ENCODE measurements at places on chromosomes 11 and 22. TPM values are rescaled to one million over a fixed set of nuclear protein-coding genes. Genes with fewer than 3 reads are reported as not detected.
A peak's percentile ranks its signal among the peaks of the same experiment; 100 is the strongest.

Gene TREH
- total RNA-seq = not detected

GRCh38 chr11:20688761-20689160 lies 19.4 kb downstream of the NELL1 start:
- DNase-seq = no peak

Gene GGTLC2
- total RNA-seq = not detected

DNA sequence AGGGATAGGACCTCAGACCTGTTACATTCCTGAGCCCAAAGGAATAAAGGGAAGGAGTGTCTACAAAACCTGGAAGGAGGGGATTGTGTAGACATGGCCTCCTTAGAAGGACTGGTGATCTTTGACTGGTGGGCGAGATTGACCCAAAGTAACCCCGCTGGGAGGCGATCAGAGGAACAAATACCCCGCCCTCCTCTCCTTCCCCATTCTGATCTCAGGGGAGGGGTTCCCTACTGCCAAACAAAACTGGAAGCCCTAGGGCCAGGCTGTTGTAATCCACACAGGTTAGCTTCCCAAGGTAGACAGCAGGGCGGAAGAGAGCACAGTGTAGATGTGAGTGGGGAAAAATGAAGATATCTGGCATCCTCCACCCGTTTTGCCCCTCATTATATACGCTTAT lies 24.7 kb downstream of the NCF4 start:
- DNase-seq = no peak

DNA sequence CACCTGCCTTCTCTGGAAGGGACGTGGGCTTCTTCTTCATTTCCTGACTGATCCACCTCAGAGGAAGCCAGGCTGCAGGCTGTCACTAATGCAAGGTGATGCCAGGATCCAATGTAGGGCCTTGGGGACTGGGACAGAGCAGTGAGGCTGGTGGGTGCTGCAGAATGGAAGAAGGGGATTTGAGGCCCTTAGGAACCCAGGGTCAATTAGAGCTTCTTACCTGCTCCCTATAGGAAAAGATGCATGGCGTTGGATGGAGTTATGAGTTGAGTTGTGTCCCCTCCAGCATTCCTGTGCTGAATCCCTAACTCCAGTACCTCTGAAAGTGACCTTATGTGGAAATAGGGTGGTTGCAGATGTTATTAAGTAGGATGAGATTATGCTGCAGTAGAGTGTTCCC lies 190.4 kb downstream of the MIAT start:
- DNase-seq = no peak

- no peak for DNase-seq
These were observed 6.1 kb downstream of the NUP50 start for GRCh38 chr22:45169591-45170466.

Gene POU2F3
- not detected for total RNA-seq

DNA sequence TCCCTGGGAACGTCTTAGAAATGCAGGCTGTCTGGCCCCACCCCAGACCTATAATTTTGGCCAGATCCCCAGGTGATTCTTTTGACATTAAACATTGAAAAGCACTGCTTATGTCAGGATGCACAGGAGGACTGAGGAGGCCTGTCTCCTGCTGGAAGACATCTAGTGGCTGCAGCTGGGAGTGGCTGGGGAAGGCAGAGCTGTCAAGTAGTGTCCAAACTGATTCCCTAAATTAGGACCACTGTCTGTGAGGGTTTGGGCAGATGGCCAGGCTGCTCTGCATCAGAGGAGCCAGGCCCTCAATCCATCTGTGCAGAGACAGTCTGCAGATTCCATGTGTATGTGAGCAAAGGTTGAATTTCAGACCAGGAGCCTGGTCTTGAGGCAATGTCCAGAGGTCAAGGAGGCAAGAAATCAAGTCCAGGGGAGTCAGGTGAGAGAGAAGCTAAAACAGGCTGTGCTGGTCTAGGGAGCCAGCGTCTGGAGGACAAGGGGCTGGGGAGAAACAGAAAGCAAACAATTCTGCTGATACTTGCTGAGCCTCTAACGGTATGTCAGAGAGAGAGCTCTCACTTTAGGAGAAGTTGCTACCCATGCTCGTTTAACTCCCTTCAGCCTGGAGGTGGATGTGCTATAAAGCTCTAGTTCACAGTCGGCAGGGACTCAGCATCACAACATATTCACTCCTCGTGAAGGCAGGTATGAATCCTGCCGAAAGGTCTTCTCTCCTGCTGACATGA lies 15.3 kb upstream of the SYTL2 start:
- DNase-seq = no peak

DNA sequence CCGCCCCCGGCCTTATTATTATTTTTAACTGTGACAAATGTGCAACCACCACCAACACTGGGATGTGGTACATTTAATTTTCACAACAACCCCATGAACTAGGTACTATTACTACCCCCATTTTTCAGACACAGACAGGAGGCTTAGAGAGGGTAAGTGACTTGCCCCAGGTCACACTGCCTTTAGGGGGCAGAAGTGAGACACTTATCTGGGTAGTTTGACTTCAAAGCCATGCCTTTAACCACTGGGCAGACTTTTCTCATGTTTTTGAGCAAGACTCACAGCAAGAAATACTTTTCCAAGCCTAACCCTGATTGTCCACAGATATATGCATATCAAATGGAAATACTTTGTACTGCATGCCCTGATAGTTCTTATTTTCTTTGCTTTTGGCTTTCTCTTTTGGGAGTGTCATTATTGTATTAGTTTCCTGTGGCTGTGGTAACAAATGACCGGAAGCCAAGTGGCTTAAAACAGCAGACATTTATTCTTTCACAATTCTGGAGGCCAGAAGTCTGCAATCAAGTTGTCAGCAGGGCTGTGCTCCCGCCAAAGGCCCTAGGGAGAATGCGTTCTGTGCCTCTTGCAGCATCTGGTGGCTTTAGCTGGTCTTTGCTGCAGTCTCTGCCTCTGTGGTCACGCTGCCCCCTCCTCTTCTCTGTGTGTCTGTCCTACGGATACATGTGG lies 110.8 kb downstream of the GRIK4 start:
- DNase-seq = no peak

Gene SLC22A8
- not detected for total RNA-seq

DNA sequence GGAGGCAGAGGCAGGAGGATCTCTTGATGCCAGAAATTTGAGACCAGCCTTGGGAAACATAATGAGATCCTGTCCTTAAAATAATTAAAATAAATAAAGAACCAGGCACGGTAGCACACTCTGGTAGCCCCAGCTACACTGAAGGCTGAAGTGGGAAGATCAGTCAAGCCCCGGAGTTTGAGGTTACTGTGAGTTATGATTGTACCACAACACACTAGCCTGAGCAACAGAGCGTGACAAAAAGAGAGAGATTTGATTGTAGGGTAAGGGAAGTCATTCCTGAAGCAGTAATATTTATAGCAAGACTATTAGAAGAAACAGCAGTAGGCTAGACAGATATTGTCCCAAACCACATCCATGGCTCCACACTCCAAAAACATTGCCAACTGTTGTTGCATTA lies 1408.4 kb upstream of the TENM4 start:
- DNase-seq = no peak

GRCh38 chr11:126753990-126754389 lies 246.6 kb downstream of the KIRREL3 start:
- no peak for DNase-seq

DNA sequence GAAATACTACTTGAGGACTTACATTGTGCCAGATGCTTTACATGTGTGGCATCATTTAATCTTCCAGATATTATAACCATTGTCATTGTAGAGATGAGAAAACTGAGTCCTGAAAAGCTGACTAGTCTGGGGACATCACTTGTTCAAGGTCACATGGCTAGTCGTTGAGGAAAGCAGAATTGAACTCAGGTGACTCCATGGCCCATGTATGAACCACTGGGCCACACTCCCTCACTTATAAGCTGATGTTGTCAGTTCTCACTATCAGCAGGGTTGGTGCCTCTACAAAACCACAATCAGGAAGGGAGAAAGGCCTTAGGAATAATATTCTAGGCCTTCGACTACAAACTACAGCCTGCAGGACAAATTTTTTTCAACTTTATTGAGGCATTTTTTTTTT lies 26.1 kb upstream of the ADA2 start:
- DNase-seq = no peak

Gene APOBEC3B
- total RNA-seq = 2.2 TPM

- no peak for DNase-seq
These were observed 78.6 kb downstream of the SYN3 start for GRCh38 chr22:32979606-32980005.

- DNase-seq = no peak
These were observed 31.7 kb downstream of the KIRREL3 start for GRCh38 chr11:126968915-126969314.

Gene LGALS12
- 9.2 TPM for total RNA-seq

Gene RGL4
- total RNA-seq = 1.2 TPM

Gene GRM5
- 0.13 TPM for total RNA-seq

DNA sequence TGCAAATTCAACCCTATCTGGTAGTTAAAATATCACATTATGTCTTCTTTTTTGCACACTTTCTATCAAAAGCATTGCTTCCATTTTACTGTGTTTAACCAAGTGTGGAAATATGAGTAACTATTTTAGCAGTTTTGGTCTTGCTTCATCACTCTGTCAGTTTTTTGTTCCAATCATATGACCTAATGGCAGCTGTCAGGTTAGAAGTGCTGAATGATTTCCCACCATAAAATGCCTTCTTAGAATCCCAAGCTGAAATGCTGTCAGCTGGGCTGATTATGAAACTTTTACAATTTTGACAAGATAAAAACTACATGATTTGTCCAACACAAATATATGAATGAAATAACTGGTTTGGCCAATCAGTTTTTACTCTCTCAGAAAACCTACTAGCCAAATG lies 1654.6 kb upstream of the RAG2 start:
- DNase-seq = no peak

Gene MAJIN
- total RNA-seq = not detected

DNA sequence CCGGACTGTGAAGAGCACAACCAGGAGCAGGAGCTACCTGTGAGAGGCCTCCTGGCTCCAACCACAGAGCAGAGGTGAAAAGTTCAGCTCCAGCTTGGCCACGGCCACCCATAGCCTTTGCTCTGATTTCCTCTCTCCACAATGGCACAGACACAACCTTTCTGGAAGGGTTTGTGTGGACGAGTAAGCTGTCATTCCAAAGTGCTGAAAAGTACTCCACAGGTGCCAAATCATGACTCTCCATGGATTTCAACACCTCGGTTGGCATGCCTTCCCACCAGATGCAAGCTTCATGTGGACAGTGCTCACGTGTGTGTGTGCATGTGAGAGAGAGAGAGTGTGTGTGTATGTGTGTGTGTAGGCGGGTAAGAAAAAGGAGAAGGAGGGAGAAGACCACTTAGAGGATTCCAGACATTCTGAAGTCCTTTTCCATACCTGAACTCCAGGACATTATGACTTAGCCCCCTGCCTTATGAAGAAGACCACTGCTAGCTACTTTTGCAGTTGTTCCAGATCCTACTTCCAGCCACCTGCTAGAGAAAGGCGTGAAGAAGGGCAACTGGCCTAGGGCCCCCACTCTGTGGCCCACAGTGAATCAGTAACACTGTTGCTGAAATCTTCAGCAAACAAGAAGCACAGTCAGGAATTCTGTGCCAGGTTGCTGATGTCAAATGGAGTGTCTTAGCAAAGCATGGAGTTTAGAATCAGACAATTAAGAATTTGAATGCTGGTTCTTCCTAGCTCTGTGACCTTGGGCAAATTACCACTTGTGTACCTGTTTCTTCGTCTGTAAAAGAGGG lies 13.9 kb upstream of the NAV2 start:
- DNase-seq = no peak

DNA sequence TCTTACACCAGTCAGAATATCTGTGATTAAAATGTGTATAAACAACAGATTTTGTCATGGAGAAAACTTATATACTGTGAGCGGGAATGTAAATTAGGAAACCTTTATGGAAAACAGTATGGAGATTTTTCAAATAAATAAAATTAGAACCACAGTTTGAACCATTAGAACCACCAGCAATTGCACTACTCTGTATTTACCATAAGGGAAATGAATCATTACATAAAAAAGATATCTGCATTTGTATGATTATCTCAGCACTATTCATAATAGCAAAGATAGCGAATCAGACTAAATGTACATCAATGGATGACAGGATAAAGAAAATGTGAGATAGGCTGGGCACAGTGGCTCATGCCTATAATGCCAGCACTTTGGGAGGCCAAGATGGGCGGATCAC lies 7.4 kb upstream of the OR52N4 start:
- no peak for DNase-seq

DNA sequence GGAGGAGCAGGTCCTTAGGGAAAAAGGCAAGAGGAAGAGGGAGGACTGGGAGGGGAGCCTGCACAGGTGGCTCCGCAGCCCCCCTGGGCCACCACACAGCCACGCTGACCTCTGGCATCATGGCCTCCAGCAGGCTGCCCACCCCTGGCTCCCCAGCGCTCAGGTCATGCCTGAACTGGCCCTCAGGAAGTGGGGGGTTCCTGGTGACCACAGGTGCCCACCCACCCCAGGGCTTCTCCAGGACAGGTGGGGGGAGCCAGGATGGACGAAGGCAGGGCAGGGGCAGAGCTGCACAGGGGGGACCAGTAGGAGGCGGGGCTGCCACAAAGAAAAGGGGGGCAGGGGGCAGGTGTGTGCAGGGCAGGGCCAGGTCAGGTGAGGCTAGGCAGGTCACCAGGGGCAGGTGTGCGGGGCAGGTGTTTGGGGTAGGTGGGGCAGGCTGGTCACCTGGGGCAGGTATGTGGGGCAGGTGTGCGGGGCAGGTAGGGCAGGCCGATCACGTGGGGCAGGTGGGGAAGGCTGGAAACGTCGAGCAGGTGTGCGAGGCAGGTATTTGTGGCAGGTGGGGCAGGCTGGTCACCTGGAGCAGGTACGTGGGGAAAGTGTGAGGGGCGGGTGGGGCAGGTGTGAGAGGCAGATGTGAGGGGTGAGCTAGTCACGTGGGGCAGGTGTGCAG lies 997 bp downstream of the DEAF1 start:
- DNase-seq = peak; percentile 79

- DNase-seq = no peak
These were observed 42.3 kb downstream of the PC start for GRCh38 chr11:66915866-66916265.

GRCh38 chr11:1641096-1641495 lies 11.5 kb downstream of the KRTAP5-5 start:
- no peak for DNase-seq
